ENCODE measurements at places on chromosomes 5 and 9.

DNA sequence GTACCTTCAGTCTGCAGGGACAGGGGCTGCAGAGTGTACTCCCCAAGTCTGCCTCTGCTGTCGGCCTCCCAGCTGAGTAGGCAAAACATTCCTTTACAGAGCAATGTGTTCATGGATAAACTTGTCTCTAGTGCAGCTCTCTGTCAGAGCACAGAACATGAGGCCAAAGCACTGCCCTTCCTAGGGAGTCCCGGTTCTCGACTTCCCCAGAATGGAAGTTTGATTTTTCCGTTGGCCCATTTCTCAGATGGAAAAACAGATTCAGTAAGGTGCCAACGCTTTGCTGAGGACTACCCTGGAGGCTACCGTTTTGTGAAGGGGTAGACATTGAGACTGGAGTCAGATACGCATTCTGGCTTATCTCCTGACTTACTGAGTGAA lies 422 bp upstream of the TRIM32 start:
- DNase-seq: no peak

GRCh38 chr5:65825408-65826328 lies 100.7 kb upstream of the ERBIN start:
- peak; percentile 25 for DNase-seq

DNA sequence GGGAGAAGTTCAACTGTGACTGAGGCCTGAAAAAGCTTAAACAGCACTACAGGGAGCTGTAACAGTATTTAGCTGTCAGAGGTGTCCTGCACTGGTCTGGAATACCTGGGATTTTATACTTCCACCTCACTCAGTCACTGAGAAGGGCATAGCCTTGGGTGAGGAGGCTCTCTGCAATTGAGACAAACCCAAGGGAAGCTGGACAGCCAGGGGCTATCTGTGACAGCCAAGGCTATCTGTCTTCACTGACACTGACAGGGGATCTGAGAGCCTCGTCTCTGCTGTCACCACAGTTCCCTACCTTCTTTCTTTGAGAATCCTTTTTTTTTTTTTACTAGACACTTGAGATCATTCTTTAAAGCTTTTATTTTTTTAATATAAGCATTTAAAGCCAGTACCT lies 356.2 kb upstream of the CD180 start:
- DNase-seq: no peak

DNA sequence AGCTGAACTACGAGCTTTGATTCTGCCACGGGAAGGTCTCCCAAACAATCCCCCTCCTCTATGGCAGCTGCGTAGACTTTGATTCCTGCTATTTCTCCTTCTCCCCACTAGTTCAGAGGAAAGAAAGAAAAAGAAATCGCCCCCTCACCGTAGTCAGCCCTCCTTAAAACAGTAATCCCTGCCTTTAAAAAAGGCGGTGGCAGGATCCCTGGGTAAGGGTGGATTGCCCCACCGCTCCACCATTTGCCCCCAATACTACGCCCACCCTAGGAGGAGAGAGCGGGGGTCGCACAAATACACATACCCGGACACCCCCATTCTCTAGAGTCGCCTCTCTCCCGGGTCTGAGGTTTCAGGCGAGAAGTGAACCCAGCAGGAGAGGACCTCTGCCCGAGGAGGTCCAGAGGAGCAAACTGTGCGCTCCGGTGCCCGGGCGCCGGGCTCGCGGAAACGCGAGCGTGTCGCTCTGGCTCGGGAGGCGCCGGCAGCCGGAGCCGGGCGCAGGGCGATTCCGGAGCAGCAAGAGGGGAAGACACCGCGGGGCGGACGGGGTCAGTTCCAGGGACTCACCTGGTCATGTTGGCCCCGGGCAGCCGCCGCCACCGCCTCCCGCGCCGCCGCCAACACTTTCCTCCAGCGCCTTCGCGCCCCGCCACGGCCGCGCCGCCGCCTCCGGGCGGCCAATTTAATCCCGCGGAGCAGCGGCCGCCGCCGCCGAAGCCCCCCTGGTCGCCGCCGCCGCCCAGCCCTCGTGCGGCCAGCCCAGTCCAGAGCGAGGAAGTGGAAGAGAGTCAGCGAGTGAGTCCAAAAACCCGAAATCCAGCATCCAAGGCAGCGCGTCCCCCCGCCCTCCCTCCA lies 1057.7 kb upstream of the DMAC1 start:
- DNase-seq: no peak

GRCh38 chr5:154473581-154474283 lies 4.3 kb downstream of the HAND1 start:
- no peak for DNase-seq

- DNase-seq: no peak
Measured at GRCh38 chr5:125560476-125561225, 814.2 kb upstream of the ZNF608 start.

- no peak for DNase-seq
Measured at GRCh38 chr9:29775491-29775890, 2202.2 kb upstream of the C9orf72 start.

- no peak for DNase-seq
Measured at GRCh38 chr9:4220346-4220745, 79.5 kb downstream of the GLIS3 start.

DNA sequence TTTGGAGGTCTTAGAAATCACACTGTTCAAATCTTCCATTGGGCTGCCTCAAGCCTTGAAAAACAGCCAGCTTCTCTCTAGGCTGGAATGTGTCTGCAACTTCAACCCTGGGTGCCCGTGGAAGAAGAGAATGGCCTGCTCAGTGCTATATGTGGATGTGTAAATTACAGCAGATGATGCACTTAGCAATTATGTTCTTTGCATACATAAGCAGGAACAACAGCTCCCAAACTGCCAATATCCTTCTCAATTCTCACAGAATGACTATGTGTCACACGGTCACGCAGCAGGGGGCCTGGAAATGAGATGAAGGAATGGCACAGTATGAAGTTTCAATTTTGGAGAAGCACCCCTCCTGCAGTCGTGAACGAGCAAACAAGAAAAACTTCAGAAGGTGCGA lies 175.2 kb upstream of the SMARCA2 start:
- no peak for DNase-seq

GRCh38 chr5:57993866-57994265 lies 466.0 kb downstream of the PLK2 start:
- no peak for DNase-seq

GRCh38 chr5:116733991-116734975 lies 159.7 kb upstream of the SEMA6A start:
- no peak for DNase-seq

- DNase-seq: no peak
Measured at GRCh38 chr5:138601444-138601843, 26.2 kb upstream of the HSPA9 start.

GRCh38 chr9:20640331-20641187 lies 18.3 kb upstream of the MLLT3 start:
- DNase-seq: peak; percentile 74

GRCh38 chr5:156328161-156328560 lies 1.2 kb downstream of the SGCD start:
- DNase-seq: no peak

DNA sequence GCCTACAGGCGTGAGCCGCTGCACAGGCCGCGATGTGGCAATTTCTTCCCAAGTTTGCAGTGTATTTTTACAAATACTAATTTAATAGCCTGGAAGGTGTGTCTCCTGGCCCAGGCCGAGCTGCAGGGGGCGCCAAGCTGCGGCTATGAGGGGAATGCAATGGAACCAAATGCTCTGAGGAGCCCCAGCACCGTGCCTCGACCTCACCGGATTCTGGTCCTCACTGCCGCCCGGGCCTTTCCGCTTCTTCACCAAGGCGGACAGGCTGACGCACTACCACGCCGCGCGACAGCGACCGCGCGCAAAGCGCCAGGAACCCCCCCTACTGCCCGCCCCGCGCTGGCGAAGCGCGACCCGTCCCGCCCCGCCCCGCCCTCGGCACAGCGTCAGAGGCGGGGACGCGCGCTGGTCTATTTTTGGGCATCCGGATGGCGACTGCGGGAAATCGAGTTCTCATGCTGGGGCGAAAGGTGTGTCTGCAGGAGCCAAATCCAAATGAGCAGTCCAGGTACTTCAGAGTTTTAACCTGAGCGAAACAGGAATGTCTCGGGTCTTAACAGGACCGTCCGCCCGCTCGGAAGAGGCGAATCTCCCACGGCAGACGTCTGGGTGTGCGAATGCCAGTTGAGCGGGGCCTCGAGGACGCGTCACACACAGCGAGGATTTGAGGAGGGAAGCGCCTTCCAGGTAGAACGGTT lies 31.7 kb upstream of the PRXL2C start:
- DNase-seq: peak; percentile 60

Data from OCI-LY7 (cell line).